ENCODE measurements at places on chromosomes 4 and X. TPM values are rescaled to one million over a fixed set of nuclear protein-coding genes. Genes with fewer than 3 reads are reported as not detected.

The CYBB gene
- total RNA-seq = under 0.01 TPM

The MAGEA9B gene
- not detected for total RNA-seq

The CXorf38 gene
- 19.8 TPM for total RNA-seq

The SLC9A7 gene
- 32.4 TPM for total RNA-seq

The ALB gene
- total RNA-seq = not detected

The ADH1B gene
- under 0.01 TPM for total RNA-seq

DNA sequence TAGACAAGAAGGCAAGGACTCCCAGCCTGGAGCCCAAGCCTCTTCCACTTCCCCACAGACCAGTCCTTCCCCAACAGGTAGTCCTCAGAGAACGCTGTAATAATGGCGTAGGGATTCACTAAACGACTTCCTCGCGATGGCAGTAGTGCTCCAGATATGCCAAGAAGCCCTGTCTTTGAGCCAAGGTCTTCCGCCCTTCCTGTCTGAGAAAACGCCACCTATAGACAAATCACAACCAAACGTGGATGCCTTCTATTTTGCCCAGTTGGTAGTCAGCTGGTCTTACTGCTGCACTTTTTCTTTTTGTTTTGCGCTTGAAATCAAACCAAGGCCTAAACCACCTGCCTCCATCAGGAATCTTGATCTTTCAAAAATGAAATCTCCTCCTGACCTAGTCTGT is 203.3 kb downstream of the OR13H1 start:
- peak; percentile 81 for DNase-seq

GRCh38 chr4:99762728-99763127 is 53.9 kb upstream of the DAPP1 start:
- DNase-seq = no peak

DNA sequence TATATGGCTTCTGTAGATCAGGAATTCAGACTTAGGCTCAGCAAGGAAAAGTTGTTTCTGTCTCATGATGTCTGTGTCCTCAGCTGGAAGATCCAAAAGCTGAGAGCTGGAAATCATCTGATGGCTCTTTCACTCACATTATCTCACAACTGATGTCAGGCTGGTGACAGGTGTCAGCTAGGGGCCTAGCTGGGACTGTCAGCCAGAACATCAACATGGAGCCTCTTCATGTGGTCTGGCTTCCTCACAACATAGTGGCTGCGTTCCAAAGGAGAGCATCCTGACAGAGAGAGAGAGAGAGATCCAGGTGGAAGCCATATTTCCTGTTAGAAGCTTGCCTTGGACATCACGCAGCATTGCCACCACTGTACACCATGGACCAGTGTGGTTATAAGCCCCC is 10.6 kb upstream of the INTS6L start:
- no peak for DNase-seq

- DNase-seq = peak; percentile 39
These were observed 108.4 kb downstream of the DOCK11 start for GRCh38 chrX:118603981-118604380.

DNA sequence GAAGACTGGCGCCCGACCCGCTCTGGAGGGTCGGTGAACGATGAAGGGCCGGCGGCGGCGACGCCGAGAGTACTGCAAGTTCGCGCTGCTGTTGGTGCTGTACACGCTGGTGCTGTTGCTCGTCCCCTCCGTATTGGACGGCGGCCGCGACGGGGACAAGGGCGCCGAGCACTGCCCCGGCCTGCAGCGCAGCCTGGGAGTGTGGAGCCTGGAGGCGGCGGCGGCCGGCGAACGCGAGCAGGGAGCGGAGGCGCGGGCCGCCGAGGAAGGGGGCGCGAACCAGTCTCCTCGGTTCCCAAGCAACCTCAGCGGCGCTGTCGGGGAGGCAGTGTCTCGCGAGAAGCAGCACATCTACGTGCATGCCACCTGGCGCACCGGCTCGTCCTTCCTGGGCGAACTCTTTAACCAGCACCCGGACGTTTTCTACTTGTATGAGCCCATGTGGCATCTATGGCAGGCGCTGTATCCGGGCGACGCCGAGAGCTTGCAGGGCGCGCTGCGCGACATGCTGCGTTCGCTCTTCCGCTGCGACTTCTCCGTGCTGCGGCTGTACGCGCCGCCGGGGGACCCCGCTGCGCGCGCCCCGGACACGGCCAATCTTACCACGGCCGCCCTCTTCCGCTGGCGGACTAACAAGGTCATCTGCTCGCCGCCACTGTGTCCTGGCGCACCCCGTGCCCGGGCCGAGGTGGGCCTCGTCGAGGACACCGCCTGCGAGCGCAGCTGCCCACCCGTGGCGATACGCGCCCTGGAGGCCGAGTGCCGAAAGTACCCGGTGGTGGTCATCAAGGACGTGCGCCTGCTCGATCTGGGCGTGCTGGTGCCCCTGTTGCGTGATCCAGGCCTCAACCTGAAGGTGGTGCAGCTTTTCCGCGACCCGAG is 568 bp downstream of the CHST7 start:
- DNase-seq = peak; percentile 64

- no peak for DNase-seq
These were observed 138.4 kb downstream of the LDB2 start for GRCh38 chr4:16759931-16760582.

Measured in mammary epithelial cell (primary cell).